ENCODE measurements at places on chromosomes 5 and 9.
A peak's percentile ranks its signal among the peaks of the same experiment; 100 is the strongest.

- DNase-seq = no peak
These were observed 18.9 kb upstream of the SLC30A5 start for GRCh38 chr5:69074664-69075521.

DNA sequence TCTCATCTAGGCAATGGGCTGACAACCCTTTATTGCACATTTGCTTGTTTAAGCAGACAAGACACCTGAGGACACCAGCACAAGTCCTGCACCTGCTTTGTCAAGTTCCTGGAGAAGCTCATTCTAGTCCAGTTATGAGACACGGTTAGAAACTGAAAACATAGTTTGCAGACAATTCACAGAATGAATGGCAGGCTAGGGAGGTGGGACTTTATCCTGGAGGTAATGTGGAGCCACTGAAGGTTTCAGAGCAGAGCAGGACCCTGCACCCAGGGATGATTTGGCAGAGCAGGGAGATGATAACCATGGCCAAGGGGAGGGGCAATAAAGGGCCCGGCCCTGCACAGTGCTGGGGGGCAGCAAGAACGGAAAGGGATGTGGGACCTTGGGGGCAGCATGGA is 50.7 kb upstream of the SLC25A51 start:
- DNase-seq = no peak

DNA sequence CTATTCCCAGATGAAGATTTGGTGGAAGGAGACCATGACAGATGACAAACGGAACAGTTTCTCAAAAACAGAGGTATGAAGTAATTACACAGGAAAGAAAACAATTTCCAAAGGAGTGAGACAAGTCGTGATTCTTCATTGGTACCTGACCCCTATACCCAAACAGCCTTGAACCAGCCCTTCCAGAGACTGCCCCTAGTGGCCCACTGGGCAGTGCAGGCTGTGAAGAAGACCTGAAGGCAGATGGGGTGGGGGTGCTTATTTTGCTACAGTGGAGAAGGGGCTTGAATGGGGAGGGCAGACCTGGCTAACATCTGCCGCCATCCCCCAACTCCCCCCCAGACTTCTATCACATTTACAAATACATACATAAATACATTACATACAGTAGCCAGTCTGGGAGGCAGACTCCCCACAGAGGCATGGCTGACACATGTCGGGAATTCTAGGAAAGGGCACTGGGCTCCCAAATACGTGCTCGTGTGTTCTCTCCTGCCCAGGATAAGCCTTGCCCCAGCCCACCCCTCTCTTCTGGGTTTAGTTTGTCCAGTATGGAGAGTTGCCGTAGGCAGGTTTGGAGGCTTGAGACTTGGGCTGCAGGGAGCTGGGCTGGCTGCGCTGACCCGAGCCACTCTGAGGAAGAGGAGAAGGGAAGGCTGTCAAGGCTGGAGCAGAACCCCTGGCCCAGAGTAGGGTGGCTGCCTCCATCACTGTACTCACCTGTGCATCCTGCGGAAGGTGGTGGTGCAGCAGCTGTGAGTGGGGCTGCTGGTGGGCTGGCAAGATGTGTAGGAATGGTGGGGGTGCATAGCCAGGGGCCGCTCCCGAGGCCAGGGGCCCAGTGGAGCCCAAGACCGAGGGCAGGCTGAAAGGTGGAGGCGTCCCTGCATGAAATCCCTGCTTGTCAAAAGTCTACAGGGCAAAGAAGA is 105.3 kb downstream of the UBE2R2 start:
- DNase-seq = peak; percentile 35

- no peak for DNase-seq
These were observed 39.0 kb downstream of the RAPGEF1 start for GRCh38 chr9:131700765-131701435.

- no peak for DNase-seq
These were observed 121.1 kb downstream of the SPATA31D1 start for GRCh38 chr9:82109626-82110025.

DNA sequence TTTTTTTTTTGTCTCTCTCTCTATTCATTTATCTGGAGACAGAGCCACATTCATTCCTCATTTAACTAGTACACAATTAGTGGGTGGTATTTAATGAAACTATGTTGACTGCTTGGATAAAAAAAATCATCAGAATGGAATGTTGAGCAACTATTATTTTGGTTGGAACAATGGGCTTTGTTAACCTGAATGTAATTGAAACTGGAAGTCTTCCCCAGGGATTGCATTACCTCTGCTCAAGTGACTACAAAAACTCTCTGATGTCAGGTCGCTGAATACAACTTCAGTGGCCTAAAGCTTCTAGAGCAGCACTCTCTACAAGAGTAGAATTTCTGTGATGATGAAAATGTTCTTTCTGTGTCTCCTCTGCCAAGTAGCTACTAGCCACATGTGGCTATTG is 295.8 kb downstream of the DEPDC1B start:
- no peak for DNase-seq
